ENCODE measurements at places on chromosomes 5 and 9.

DNA sequence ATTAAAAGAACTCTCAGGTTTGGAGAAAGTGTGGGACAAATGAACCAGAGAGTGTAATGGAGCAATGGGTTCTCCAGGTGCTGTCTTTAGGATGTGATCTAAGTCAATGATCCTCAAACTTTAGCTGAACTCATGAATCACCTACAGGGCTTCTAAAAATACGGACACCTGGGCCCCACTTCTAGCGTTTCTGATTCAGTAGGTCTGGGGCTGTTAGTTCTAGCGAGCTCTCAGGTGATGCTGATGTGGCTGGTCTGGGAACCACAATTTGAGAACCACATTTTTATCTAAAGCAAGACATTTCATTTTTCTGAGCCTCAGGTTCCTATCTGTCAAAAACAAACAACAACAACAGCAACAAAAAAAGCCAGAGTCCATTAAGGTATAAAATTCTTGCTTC lies 35.1 kb upstream of the PCA3 start:
- no peak for DNase-seq

DNA sequence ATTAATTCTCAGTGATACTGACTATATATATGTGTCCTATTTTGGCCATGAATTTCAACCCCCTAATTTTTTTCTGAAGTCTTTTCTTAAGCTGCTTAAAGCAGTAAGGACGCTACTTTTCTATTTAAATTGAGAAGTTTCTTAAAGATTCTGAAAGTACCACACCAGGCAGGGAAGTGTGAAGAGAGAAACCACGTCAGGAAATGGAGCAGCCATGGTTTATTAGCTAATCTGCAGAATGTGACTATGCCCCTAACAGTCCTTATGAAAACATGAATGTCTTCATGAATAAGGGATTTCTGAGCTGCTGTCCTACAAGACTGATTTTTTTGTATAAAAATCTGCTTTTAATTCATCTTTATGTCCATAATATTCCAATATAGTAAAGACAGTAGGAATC lies 1724.3 kb upstream of the C9orf72 start:
- no peak for DNase-seq

DNA sequence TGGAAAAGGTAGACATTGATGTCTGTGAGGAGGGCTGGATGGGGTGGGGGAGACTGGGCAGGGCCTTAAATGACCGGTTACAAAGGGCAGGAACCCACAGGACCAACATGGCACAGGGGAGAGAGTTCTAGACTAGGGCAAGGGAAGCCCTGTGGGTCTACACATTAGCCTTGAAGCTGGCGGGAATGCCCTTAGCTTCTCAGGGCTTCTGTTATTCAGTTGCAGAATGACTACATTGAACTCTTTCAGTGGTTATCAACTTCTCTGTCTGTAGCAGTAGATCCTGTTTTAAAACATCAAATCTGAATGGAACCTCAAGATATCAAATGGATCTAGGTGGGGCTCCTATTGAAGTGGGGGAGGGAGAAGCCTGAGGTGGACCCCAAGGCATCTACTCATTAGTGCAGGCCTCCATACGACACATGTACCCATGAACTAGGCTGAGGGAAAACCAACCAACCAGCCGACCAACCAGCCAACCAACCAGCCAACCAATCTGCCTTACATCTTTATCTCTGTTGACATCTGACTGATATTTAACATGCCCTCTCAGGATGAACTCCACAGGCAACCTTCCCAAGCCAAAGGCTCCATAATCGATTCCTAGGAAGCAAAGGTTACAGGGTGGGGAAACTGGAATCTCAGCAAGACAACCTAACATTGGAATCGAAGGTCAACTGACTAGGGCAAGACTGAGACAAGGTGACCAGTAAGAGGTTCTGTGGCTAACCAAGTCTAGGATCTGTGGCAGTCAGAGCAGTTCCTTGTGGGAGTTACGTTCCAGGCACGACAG lies 48.3 kb downstream of the DAP start:
- no peak for DNase-seq

GRCh38 chr9:7415836-7416235 lies 383.7 kb downstream of the DMAC1 start:
- DNase-seq = no peak

DNA sequence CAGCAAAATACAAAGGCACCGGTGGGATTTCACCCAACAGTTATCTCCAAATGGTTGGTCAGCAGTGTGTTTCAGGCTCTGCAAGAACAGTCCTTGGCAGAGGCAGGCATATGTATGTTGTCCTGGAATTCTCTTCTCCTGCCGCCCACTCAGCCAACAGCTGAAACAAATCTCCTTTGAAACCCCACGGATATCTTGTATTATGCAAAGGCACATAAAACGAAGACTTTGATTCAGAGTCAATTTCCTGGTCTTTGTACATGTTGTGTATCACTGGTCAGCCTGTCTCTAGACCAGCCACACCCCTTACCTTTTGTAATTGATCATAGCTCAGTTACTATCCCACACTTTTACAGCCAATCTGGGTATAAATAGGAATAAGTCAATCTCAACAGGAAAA lies 29.2 kb downstream of the FREM1 start:
- no peak for DNase-seq

DNA sequence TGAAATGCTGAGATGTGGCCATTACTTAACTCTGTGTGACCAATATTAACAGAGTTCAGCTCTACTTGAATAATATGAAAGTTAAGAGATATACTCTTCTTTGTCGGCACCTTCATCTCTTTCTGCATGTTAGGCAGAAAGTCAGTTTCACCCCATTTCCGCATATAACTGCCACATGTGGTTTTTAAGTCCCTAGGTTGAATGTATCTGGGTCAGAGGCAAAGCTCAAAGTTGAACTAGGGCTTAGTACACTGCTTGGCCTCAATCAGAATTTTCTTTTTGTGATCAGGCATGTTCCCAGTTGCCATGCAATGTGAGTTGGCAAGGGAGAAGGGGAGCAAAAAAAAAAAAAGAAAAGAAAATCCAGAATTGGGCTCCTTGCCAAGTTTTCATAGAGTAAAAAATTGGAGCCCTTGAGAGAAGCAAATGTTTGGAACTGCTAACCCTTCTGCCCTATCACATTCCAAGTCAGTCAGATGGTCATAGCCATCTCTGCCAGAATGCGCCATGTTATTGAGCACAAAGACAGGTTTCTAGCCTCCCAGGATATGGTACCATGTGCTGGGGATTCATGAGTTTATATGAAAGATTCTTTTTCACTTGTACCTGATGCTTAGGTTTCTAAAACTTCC lies 251.2 kb upstream of the RORB start:
- no peak for DNase-seq

DNA sequence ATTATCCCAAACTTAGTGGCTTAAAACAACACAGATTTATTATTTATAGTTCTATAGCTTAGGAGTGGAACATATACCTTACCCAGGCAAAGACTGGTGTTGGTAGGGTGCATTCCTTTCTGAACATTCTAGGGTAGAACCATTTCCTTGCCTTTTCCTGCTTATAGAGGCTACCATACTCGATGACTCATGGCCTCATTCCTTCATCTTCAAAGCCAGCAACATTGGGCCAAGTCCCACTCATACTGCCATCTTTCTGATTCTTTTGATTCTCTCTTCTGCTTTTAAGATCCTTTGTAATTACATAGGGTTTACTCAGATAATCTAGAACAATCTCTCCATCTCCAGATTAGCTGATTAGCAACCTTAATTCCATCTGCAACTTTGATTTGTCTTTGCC lies 452.7 kb upstream of the KLF4 start:
- no peak for DNase-seq

GRCh38 chr9:126211441-126212074 lies 115.1 kb upstream of the MVB12B start:
- no peak for DNase-seq

GRCh38 chr9:74711341-74711740 lies 176.4 kb downstream of the TRPM6 start:
- DNase-seq = no peak

GRCh38 chr9:88544245-88544644 lies 9.3 kb downstream of the NXNL2 start:
- DNase-seq = no peak

- no peak for DNase-seq
Measured at GRCh38 chr5:43973318-43973717, 370.3 kb downstream of the NNT start.

- no peak for DNase-seq
Measured at GRCh38 chr5:135204151-135204600, 170.1 kb upstream of the PITX1 start.

DNA sequence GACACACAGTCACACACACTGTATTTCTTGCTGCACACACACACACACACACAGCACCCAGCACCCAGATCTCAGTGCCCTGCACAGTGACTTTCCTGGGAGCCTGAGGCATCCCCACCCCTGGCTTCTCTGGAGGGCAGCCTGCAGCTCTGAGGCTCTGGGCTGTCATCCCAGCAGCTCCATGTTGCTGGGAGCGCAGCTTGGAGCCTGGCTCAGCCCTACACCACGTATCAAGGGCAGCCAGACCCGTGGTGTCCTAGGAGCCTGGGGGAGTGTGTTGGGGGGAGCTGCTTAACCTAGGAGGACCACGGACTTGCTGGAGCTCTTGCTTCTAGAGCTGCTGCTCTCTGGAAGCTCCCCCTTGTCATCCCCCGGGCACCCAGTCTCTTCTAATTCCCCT lies 5.2 kb downstream of the IER5L start:
- DNase-seq = no peak

GRCh38 chr5:125928663-125929062 lies 494.5 kb upstream of the GRAMD2B start:
- no peak for DNase-seq

GRCh38 chr5:94376672-94377345 lies 241.6 kb downstream of the KIAA0825 start:
- DNase-seq = no peak

DNA sequence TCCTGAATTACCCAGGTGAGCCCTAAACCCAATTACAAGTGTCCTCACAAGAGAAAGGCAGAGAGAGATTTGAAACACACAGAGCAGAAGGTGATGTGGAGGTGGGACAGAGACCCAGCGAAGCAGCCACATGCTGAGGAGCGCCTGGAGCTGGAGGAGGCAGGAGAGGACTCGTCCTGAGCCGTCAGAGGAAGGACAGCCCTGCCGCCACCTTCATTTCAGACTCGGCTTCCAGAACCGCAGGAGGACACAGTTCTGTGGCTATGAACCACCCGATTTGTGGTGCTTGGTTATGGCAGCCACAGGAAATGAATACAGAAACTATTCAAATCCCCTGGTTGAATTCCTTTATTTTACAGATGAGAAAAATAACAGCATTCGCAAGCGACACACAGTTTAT lies 16.4 kb upstream of the FBP1 start:
- DNase-seq = no peak

- no peak for DNase-seq
Measured at GRCh38 chr5:68176253-68176652, 39.3 kb upstream of the PIK3R1 start.

DNA sequence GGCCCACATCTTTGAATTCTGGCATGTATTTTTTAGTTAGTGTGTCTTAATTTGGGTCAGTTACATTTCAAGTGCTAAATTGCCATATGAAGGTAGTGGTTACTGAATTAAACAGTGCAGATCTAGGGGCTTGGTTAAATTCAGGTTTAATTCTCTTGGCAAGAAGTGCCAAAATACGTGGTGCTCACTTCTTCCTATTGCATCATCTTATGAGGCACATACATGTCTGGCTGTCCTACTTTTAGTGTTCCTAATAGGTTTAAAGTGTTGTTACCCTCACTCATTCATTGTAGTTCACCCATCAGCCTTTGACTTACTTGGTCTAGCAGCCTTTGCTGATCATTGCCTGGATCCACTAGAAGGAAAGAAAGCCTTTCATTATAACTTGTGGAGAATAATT lies 59.5 kb downstream of the RPS6 start:
- no peak for DNase-seq

GRCh38 chr5:57368010-57368409 lies 114.6 kb downstream of the ACTBL2 start:
- DNase-seq = no peak

GRCh38 chr5:9654886-9655285 lies 24.7 kb upstream of the TAS2R1 start:
- DNase-seq = no peak

- DNase-seq = no peak
Measured at GRCh38 chr9:135155396-135155795, 67.9 kb downstream of the OLFM1 start.

- DNase-seq = no peak
Measured at GRCh38 chr9:79273311-79273710, 298.5 kb upstream of the TLE4 start.

GRCh38 chr9:96874947-96875460 lies 20.7 kb upstream of the ZNF782 start:
- DNase-seq = no peak

- no peak for DNase-seq
Measured at GRCh38 chr9:108017671-108018070, 528.1 kb upstream of the KLF4 start.

DNA sequence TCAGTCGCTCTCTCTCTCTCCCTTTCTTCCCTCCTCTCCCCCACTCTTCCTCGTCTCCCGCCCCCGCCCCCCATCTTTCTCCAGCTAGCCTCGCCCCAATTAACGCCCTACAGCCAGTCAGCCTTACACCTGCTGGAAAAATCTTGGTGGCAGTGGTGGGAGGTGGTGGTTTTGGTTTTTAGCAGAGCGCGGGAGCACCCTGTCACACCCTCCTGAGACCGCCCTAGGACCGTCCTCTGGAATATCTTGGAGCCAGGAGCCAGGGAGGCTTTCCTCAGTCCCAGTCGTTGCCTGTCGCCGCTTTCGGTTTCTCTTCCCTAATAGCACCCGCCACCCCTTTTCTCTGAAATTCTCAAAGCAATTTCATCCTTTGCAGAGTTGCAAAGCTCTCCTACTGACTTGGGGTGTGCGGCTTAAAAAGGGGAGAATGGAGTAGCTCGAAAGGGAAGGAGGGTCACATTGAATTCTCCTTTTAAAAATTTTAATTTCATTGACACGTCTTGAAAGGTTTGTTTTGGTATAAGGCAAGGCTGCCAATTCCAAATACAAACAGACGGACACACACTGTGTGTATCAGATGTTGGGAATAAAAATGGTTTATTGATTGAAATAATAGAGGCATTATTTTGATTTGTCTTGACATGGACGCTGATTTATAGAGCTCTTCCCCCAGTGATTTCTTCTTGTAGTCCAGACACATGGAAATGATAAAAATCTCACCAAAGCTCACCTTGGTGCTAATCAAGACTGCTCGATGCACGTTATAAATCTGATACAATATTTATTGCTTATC lies 301.3 kb downstream of the PARP8 start:
- no peak for DNase-seq

- DNase-seq = no peak
Measured at GRCh38 chr9:36903541-36904435, 130.3 kb downstream of the PAX5 start.

GRCh38 chr9:137700911-137701310 lies 82.1 kb downstream of the EHMT1 start:
- no peak for DNase-seq

GRCh38 chr9:5843794-5844471 lies 11.0 kb upstream of the ERMP1 start:
- no peak for DNase-seq

GRCh38 chr5:157779221-157779620 lies 35.7 kb downstream of the LSM11 start:
- DNase-seq = no peak

GRCh38 chr9:85594316-85594715 lies 147.4 kb downstream of the AGTPBP1 start:
- DNase-seq = no peak

GRCh38 chr5:522116-522515 lies 2.1 kb downstream of the SLC9A3 start:
- no peak for DNase-seq

Measured in activated naive CD8-positive, alpha-beta T cell treated with anti-CD3 and anti-CD28 coated beads, Interleukin-2, amount 10 ng/mL, durations not matched to agents 7 days and 5 days (primary cell).